Stimulated activated CD4-positive, alpha-beta T cell treated with anti-CD3 and anti-CD28 coated beads, Interleukin-4, amount 100 ng/mL, for 4 hours (primary cell): ENCODE measurements at places on chromosomes 6 and 20.

GRCh38 chr6:93418408-93419303 lies 703 bp downstream of the EPHA7 start:
- no peak for DNase-seq

GRCh38 chr20:64035933-64036345 lies at the start of gene C20orf204:
Gene C20orf204, plus strand, starts transcription at chr20:64036182. Its CDS starts 142 bp downstream, at chr20:64036324.
- no peak for DNase-seq

GRCh38 chr6:91483415-91484105 lies 896.7 kb upstream of the MAP3K7 start:
- DNase-seq = no peak

- no peak for DNase-seq
Observed at GRCh38 chr6:137240168-137240567, 21.0 kb upstream of the IFNGR1 start.

- no peak for DNase-seq
Observed at GRCh38 chr20:23289724-23290395, 60.7 kb upstream of the NXT1 start.
